ENCODE measurements at places on chromosomes 3 and 15.
A peak's percentile ranks its signal among the peaks of the same experiment; 100 is the strongest.

GRCh38 chr15:80556694-80557367 is 138.3 kb upstream of the ABHD17C start:
- DNase-seq, result no peak

- DNase-seq, result no peak
Observed at GRCh38 chr3:191973820-191974219, 512.9 kb downstream of the PYDC2 start.

GRCh38 chr3:141913150-141913811 is 36.8 kb downstream of the ATP1B3 start:
- DNase-seq, result peak; percentile 60

DNA sequence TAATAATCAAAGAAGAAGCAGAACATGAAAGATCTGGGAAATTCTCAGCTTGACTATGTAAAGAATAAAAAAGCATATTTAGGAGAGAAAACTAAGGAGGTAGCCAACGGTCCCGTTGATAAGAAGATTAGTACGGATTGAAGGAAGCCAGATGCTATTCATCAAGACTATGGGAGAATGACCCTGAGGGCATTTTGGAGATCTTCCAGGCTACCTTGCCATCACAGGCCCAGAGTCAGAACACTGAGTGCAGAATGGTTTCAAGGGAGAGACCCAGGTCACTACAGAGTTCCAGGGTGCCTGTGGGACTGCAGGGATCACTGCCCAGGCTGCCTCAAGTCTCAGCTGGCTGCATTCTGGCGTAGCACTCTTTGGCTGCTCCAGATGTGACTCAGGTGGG is 752.9 kb upstream of the ARPP21 start:
- no peak for DNase-seq

DNA sequence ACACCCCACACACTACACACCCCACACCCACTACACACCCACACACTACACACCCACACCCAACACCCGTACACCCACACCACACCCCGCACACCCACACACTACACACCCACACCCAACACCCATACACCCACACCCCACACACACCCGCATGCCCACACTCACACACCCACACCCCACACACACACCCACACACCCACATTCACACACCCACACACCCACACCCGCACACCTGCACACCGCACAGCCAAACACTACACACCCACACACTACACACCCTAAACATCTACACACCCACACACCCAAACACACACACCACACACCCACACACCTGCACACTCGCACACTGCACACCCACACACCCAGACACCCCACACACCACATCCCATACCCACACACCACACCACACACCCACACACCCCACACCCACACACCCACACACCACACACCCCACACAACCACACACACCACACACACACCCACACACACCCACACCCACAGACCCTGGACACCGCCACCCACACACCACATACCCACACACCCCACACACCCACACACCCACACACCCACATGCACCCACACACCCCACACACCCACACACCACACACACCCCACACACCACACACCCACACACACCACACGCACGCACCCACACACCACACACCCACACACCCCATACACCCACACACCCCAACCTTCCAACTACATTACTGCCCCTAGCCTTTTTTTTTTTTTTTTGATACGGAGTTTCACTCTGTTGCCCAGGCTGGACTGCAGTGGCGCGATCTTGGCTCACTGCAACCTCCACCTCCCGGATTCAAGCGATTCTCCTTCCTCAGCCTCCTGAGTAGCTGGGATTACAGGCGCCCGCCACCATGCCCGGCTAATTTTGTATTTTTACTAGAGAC is 16.9 kb downstream of the CEP19 start:
- DNase-seq, result no peak

DNA sequence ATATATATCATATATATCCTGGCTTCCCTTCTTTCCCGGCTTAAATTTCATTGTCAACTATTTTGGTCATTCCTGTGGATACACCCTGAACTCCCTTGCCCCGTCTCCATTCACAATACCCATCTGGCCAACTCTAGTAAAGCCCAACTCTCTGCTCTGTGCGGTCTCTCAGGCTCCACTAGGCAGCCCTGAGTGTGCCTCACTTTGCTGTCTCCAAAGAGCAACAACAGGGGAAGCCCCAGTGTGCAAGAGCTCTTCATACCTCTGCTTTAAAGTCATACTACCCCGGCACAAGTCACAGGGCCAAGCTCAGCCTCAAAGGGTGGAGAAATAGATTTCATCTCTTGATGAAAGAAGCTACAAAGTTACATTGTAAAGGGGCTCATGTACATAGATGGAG is 18.9 kb upstream of the FEM1B start:
- DNase-seq, result peak; percentile 35

GRCh38 chr3:96466441-96466840 is 348.0 kb upstream of the EPHA6 start:
- no peak for DNase-seq

- DNase-seq, result peak; percentile 35
Observed at GRCh38 chr15:70535071-70535954, 228.0 kb downstream of the UACA start.

GRCh38 chr3:171774521-171774920 is 35.8 kb downstream of the PLD1 start:
- no peak for DNase-seq

DNA sequence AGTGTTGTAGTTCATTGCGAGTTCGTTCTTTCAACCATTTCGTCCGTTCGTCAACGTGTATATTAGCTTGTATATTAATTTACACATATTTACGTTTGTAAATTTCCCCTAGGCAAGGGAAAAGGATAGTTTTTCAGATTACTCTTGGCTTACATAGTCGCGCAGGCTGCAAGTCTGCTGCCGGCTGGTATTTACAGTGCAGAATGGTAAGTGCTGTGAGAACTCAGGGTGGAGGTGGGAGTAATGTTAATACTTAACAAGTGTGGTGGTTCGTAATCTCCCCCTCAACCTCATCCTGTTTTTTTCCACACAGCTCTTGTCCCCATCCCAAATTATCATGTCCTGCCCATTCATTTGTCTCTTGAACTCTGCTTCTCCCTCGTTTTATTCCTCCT is 766 bp downstream of the FAM98B start:
- DNase-seq, result no peak

DNA sequence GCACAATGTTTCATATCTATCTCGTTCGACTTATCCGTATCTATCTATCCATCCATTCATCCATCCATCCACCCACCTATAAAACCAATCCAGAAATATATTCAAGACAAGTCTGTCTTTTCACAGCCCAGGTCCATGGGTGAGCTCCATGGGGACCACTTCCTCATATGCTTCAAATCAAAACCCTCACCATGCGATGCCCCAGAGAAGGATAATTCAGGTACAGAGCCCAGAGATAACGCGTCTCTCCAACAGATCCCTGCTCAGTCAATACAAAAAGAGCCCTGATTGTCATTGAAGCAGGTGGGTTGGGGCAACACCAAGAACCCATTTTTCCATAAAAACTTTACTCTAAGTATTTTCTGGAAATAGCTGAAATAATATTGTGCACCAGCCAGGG is 47.2 kb downstream of the PCSK6 start:
- no peak for DNase-seq

- no peak for DNase-seq
Observed at GRCh38 chr15:81308260-81308659, 15.7 kb downstream of the STARD5 start.

GRCh38 chr3:37474901-37475331 is 300.5 kb upstream of the LRRFIP2 start:
- DNase-seq, result no peak

DNA sequence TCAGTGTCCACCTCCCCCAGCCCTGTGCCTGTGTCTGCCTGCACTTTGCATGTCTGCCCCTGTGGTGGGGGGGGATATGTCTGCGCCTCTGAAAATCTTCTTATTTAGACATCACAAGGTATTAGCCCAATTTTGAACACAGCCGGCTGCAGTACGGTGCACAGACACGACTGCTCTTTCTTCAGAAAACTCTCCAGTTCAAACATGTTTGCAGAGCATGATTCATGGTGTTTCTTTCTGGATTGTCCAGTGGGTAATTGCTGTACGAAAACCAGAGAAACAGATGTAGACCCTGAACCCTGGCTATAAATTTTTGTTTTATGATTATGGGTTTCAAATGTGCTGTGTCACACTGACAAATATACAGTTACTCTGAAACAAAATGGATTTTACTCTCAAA is 3.4 kb upstream of the RARB start:
- no peak for DNase-seq

GRCh38 chr3:117745516-117745915 is 1035.9 kb downstream of the TUSC7 start:
- DNase-seq, result no peak

GRCh38 chr3:165185707-165186327 is 10.4 kb downstream of the SLITRK3 start:
- DNase-seq, result no peak

GRCh38 chr3:38575279-38575843 is 74.1 kb downstream of the SCN5A start:
- DNase-seq, result no peak

DNA sequence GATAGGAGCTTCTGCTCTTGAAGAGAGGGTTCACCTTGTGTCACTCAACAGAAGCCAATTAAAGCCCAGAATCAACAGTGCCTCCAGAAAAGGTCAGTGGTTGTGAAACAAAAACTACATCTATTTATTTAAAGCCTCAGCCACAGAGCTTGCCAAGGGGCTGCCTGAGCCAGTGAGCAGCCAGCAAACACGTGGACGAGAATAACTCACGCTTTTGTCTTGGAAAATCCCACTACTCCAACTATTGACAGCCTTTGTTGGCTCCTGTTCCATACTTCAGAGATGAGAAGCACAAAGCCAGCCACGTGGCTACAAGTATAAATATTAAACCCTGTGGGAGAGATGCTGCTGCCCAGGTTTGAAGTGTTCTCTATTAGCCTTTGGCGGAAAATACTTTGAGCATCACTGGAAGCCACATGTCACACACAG is 10.3 kb downstream of the GPR156 start:
- DNase-seq, result no peak

DNA sequence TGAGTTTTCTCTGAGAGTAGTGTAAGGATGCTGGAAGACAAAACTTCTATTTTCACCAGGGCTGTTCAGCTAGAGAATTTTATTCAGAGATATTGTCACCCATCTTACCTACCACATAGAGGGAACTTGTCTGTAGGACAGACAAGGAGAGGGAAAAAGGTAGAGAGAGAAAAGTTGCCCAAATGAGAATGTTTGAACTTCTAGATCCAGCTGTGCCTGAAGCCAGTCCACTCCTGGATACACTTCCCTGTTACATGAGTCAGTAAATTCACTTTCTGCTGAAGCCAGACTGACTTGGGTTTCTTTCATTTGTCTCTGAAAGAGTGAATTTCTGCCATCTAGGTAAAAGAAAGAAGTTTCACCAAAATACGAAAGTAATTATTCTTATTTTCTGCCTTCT is 27.2 kb upstream of the KCNMB3 start:
- DNase-seq, result no peak

DNA sequence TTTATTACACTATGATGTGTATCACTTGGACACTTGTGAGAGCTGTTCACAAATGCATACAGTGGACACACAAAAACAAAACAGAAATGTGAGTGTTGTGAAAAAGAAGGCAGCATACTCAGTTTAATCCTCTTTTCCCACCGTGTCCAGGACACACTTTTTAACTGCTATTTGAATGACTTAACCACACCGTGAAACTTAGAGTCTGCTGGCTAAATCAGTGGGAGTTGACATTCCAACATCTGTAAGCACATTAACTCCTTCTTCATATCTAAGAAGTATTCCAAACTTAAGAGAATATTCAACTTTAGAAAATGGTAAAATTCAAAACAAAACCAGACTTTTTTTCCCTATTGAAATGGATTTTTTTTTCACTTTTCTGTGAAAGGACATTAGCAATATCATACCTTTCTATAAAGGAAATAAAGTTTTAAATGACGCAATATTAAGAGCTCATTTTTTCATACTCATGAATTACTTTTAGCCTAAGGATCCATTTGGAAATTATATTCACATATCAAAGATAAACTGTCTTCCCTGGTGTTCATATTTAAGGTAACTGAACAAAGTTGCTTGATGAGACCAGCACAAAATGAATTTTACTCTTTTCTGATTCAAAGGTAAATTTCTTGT is 316.6 kb downstream of the RBMS3 start:
- no peak for DNase-seq

GRCh38 chr15:60937278-60937677 is 291.8 kb downstream of the RORA start:
- DNase-seq, result no peak

GRCh38 chr3:62824965-62825592 is 50.1 kb downstream of the CADPS start:
- no peak for DNase-seq

DNA sequence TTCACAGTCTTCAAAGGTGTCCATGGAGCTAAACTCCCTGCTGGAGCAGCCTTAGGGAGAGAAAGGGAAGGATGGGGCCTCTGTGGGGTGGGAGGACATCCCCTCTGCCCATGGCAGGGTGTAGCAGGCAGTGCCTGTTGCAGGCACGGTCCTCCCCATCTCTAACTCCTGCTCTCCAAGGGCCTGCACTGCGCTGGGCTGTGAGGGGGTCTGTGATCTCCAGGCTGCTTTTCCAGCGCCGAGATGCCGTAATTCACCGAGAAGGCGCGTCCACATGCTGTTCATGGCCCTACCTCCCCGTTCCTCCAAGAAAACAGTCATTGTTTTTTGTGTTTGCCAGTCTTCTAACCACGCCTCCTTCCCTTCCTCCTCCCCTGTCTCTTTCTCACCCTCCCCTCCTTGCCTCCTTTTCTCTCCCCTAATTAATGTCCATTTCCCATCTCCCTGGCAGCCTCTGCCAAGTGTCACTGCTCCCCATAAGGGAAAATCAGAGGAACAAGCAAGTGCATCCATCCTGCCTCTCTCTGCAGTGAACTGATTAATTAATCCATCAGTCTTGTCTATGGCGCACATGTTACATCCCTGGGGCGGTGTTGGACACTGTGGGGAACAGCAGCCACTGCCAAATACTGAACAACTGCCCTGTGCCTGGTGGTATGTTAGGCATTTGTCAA is 17.7 kb upstream of the LAMP3 start:
- DNase-seq, result no peak

DNA sequence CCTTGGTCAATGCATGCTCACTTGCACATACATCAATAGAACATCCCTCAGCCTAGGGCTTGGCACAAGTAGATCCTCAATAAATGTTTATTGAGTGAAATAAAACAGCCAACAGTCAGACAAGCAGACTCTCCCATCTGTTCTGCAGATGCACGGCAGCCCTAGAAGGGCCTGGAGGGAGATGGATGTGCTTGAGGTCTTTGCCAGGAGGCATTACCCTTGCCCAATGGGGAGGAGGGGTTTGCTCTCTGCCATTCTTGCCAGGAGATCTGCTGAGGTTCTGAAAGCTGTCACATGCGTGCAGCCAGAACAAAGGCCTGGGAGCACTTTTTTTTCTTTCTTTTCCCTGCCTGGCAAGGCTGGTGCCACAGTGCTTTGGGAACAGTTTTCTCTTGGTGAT is 349.3 kb upstream of the THRB start:
- DNase-seq, result no peak

Measured in naive thymus-derived CD4-positive, alpha-beta T cell (primary cell).